CD4-positive, alpha-beta T cell treated with Interleukin-10 for 1 hour (primary cell): ENCODE measurements at places on chromosomes 13 and 19.

DNA sequence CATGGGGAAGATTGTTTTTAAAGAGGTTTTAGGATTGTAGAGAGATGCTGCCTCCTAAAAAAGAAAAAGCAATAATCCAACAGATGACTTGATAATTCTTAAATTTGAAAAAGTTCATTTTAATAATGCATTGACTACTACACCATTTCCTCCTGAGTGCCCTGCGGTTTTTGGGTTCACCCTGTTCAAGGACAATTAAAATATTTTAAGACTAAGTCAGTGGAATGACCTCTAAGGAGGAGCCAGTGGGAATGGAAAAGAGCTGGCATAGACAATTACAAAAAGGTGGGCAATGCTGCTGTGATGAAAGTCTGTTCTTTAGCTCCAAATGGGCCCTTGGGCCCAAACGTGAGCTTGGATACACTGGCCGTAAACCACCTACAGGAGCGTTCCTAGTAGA, 217.8 kb downstream of the LHFPL6 start:
- no peak for DNase-seq

DNA sequence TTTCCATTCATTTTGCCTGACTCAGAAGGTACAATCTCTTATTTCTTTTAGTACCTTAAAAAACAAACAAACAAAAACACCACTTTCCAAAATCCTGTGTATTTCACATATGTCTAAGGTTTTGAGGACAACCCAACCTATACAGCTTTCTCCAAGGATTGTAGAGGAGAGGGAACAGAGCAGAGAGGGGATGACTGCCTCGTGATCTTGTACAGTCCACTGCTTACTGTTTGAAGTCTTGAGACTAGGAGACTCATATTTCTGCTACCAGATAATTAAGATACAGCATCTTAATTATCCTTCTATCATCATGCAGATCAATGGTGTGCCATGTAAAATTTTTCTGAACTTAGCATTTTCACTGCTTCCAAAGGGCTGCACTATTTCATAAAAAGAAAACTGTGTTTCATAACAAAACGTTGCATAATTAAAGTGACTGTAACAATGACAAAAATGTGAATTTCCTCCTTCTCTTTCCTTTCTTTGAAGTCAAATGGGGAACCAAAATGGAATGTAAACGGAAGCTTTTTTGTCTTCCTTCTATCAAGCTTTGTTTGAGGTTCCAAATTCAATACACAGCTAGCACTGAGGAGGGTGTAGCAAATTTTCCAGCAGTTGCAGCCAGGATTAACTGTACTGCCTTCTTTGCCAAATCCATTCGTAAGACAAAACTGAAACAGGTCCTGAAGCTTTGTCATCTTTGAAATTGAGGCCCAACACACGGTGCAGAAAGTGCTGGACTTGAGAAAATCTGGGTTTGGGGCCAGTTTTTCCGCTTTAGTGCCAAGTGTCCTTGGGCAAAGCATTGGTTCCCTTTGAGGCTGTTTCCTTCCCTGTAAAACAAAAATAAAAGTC, 34.9 kb upstream of the RCBTB2 start:
- DNase-seq, result no peak

DNA sequence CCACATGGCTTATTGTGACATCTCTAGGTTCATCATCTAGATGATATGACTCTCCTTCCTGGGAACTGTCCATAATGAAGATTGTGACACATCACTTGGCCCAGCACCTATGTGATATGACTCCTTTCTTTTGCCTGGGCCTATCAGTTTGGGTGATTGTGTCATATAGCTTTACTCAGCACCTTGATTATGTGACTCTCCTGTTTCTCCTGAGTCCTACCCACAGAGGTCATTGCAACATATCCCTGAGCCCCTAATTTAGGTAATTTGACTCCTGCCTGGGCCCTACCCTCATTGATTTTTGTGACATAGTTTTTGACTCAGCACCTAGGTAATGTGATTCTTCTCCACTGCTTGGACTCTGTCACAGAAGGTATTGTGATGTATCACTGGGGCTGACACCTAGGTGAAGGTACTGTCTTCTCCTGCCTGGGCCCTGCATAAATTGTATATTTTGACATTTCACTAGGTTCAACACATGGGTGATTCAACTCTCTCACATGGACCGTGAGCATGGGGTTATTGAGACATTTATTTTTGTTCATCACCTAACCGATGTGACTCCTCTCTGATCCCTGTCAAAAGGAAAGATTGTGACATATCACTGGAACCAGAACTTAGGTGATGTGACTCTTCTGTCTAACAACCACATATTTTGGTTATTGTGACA, 26.2 kb upstream of the ZNF254 start:
- DNase-seq, result no peak

- no peak for DNase-seq
These were observed 84.1 kb downstream of the TNFSF11 start for GRCh38 chr13:42658019-42658418.

- no peak for DNase-seq
These were observed 38.7 kb downstream of the SLC7A1 start for GRCh38 chr13:29556742-29557141.

DNA sequence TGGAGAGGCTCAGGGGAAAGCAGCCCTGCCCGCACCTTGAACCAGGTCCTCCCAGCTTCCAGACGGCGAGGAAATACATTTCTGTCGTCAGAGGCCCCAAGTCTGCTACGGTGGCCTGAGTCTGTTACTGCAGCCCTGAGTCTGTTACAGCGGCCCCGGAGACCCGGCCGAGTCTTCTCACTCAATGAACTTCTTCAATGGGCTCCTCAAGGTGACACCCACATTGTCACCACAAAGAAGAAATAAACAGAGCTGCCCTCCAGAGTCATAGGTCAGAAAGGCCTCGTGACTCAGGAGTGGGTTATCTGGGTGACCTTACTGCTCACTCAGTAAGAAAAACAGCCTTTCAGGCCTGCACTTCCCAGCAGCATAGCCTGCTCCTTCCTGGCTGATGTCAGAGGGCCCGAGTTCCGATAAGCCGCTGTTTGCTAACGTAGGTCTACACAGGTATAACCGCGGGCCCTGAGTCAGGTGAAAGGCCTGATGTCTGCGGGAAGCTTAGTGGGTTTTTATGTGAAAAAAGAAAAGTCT, 66.9 kb upstream of the TM9SF2 start:
- DNase-seq, result peak; percentile 93

DNA sequence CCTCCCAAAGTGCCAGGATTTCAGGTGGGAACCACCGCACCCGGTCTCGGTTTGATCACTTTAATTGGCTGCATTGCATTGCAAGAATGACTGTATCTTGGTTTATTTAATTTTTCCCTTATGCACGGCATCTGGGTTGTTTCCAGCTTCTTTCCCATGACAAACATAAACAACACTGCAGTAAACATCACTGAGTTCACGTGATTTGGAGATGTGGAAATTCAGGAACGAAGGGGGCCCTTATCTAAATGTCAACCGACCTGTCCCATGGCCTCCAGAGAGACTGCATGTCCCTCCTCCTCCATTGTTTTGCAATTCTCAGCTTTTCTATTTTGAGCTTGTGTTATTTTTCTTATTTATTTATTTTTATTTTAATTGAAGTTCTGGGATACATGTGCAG, 14.4 kb upstream of the SULT2B1 start:
- no peak for DNase-seq

GRCh38 chr19:39864118-39864517, 17.9 kb upstream of the FBL start:
- no peak for DNase-seq

DNA sequence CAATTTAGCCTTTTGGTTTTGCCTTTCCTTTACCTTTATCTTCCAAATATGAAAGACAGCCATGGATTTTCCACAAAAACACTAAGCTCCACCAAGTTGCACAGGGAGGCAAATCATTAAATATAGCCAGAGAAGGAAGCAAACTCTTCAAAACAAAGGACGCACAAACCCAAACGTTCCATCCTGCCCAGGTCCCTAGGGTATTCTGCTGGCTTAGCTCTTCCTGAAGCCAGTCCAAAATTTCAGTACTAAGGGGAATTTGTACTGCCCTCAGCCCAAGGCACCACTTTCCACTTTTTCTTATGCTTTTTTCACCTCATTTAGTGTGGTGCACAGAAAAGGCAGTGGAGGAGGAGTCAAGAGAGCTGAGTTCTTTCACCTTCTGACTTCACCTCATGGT, 169.9 kb downstream of the FLT1 start:
- DNase-seq, result no peak

DNA sequence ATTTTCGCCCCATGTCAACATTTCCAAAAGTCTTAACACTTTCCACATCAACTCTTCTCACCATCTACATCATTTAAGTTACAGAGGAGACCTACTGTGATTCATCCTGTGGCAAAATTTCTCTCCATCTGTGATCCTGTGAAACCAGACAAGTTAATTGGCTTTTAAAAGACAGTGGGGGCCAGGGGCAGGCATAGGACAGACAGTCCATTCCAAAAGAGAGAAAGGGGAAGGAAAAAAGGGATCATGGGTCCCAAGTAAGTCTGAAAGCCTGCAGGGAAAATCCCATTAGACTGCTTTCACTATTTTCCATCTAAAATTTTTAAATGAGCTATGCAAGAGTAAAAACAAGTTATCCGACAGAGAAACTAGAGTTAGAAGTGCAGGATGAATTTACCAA, 121.0 kb downstream of the MRPL57 start:
- DNase-seq, result no peak

- no peak for DNase-seq
These were observed 72.9 kb upstream of the UQCRFS1 start for GRCh38 chr19:29285878-29286277.

- DNase-seq, result no peak
These were observed 1.5 kb downstream of the TTC9B start for GRCh38 chr19:40216777-40217026.

DNA sequence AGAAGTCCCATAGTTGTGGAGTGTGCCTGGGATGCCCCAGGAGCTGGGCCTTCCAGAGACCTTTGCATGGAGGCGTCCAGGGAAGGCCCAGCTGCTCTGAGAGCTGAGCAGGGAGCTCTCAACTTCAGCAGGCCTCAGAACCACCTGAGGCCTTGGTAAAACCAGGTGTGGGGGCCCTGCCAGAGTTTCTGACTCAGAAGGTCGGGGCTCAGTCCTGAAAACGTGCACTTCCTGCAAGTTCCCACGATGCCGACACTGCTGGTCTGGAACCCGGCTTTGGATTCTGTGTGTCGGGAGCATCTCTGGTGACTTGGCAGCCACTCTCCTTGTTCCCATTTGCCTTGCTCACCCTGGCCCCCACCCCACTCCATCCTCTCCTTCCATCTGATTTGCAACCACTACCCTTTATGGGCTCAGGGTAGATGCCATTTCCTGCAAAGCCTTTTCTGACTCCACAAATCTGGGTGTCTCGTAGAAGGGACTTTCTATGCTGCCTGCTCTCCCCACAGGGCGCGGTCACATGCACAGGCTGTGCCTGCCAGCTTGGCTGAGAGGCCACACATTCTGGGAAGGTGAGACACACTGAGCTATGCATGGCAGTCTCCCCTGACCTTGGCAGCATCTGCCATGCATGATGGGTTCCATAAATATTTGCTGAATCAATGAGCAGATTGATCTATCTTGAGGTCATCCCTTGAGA, 244.7 kb downstream of the COL4A1 start:
- DNase-seq, result no peak

- DNase-seq, result no peak
These were observed 579.4 kb upstream of the PRR20A start for GRCh38 chr13:56561327-56561726.

DNA sequence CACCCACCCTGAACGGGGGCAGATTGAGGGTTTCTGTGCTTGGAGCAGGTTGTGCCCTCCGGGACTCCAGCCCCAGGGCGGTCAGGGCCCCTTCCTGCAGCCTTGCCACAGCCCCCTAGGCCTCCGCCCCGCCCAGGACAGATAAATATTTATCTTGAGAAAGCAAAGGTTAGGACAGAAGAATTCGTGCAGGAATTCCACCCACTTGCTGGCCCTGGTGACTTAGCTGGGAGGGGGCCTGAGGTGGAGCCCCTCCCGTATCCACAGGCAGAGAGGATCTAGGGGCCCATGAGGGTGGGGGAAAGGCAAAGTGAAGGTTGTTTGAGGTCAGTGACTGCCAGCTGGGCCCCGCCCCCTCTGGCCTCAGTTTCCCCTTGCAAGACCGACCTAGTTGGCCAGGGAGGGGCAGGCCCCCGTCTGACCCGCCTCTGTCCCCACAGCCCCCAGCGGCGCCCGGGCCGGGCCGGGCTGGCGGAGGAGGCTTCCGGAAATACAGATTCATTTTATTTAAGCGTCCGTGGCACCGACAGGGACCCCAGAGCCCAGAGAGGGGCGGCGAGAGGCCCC, 5.2 kb downstream of the MIDN start:
- no peak for DNase-seq

DNA sequence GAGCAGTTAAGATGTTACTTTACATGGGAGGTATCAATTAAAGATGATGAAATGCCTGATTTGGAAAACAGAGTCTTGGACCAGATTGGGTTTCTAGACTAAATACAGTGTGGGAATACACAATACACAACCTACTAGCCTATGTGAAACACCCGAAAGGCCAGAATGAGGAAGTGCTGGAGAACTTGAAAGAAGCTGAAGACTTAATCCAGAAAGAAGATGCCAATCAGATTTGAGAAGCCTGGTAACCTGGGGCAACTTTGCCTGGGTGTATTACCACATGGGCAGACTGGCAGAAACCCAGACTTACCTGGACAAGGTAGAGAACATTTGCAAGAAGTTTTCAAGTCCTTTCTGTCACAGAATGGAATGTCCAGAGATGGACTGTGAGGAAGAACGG, 43.2 kb downstream of the N4BP2L1 start:
- no peak for DNase-seq

GRCh38 chr19:55692681-55693081, 17.7 kb downstream of the EPN1 start:
- DNase-seq, result no peak

- no peak for DNase-seq
These were observed 9.2 kb downstream of the LGALS4 start for GRCh38 chr19:38803543-38803942.

- no peak for DNase-seq
These were observed 410.6 kb downstream of the TBC1D4 start for GRCh38 chr13:75071395-75071794.

DNA sequence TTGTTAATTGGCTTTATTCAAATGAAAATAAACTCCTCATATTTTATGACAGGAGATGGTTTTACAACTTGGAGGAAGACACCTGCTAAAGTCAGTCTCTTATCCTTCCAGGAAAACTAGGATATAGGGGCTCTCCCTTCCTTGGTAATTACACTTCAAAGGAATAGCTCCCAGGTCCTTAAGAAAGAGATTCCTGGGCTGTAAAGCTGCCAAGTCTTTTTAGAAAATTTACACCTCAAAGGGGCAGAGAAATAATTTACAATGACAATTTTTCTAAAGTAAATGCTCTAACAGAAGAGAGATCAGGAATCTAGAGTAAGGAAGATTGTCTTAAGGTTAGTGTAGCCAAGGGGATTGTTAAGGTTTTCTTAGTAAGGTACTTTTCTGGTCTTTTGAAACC, 1359.0 kb downstream of the OLFM4 start:
- no peak for DNase-seq

GRCh38 chr13:46523972-46524752, 28.8 kb upstream of the LRCH1 start:
- DNase-seq, result no peak
